ENCODE measurements at places on chromosomes 11 and 22.
A peak's percentile ranks its signal among the peaks of the same experiment; 100 is the strongest.

GRCh38 chr11:120289426-120289825 is 35.7 kb upstream of the TLCD5 start:
- DNase-seq: no peak

DNA sequence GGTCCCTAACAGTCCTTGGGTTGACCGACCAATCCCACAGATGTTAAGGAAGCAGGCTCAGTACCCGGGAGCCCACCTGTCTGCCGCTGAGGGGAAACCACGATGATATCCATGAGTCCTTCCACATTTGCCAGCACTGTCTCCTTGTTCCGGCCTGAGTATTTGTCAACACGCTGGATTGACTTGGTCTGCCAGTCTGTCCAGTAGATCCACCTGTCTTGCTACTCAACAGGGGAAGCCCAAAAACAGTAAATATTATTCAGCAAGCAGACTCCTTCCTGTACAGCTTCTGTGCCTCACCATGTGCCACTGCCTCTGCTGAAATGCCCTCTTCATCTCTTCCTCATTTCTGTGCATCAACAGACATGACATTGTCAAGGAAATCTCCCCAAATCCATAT is 22.8 kb upstream of the CKAP5 start:
- DNase-seq: no peak

DNA sequence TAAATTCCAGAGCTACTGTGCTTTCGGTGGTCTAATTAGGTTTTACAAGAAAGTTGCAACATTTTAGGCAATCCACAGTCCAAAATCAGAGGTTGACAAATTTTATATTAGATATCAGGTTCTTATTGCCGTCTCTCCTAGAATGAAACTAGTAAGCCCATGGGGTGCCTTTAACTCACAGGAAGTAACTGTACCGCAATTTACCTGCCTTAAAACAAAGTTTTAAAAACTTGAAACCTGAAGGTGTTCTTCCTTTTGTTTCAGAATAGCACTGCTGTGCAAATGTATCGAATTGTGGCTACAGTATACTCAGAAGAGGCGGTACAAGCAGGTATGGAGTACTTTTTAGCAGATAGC is 77.2 kb downstream of the PISD start:
- DNase-seq: peak; percentile 72

GRCh38 chr11:121556937-121557336 is 104.2 kb upstream of the SORL1-AS1 start:
- DNase-seq: no peak

DNA sequence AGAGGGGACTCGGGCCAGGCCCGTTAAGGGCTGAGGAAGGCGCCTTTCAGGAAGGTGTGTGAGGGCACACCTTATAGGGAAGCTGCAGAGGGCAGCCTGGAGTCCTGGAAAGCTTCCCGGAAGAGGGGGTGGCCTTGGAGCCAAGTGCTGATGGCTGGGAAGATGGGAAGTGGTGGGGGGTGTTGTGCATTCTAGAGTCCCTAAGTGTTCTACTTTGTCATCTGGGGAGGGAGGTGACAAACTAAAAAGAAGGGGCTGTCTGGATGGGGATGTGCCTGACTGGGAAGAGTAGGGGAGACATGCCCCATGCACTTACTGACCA is 6.8 kb downstream of the ZDHHC8 start:
- no peak for DNase-seq

DNA sequence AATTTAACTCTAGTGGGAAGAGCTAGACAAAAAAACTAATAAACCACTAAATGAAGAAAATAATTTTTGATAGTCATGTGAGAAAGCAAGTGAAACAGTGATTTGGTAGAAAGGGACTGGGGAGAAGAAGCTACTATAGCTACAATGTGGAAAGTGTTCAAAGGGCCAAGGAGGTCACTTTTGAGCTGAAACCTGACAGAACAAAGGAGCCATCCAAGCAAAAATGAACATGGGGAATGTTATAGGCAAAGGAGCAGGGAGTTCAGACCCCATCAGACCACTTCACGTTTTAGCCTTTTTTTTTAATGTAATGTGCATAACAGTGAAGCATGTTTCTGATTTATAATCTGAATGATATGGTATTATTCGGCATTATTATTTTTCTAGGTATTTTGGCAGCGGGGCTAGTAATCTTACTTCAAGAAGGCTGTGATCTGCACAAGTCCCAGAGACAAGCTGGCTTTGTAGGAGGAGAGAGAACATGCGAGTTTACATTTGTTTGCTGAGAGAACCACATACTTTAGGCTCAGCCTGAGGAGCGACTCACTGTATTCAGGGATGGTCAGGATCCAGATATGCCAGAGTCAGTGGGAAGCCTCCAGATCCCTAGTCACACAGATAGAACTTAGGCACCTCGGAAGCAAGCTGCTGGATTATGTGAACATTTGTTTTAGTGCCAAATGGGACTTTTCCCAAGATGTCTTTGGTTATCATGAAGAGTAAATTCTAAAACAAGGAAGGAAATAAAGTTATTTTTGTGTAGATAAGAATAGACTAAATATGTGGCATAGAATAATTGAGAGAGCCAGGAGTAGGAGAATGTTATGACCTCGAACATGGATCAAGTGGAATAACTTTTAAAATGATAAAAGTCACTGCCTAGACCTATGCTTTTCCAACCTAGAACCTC is 118.6 kb downstream of the TRIM44 start:
- DNase-seq: no peak

GRCh38 chr11:48020092-48020755 is 39.9 kb downstream of the PTPRJ start:
- DNase-seq: peak; percentile 46

DNA sequence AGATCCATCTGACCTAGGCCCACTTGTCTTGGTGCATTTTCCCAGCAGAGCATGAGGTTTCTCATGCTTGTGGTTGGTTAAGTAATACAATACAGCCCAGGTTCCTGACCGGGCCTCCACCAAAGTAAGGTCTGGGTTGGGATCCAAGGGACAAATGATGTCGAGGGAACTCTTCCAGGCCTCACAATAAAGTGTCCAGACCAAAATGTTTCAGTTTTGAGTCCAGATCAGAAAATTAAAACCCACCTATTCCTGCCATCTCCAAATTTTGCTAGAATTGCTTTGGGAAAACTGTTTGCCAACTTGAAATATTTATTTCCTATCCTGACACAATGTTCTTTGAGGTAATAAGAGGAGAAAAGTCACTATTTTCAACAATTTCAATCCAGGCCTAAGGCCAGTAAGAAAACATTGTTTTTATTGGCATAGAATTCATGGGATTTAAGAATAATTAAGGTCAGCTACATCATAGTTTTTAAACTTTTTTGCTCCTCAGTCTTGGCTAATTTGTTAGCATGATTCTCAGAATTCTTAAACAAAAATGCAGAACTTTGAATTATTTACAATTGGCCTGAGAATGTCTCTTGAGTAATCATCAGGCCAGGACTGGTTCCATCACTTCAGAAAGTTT is 51.4 kb downstream of the ME3 start:
- DNase-seq: no peak

DNA sequence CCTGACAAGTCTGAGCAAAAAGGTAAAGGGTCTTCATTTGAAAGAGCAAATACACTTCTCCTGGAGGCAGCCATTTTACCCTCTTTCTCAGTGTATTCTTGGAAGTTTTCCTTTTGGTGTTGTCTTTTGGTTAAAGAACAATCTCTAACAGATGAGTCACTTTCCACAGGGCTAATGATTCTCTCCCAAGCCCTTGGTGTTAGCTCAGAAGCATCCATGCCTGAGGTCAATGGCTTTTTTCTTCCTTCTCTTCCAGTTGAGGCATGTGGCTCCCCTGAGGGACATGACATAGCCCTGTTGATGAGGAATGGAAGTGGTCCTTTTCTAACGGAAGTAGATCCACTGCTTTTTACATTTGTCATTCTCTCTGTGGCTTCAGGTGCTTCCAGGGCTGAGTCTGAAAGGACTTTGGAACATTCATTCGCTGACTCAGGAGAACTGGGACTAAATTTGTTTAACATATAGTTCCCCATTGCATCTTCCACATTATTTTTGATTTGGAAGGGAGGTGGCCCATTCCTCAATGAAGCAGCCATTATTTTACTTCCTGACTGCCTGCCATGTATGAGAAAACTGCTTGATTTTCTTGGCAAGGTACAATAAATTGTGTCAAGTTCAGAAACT is 13.8 kb upstream of the POGLUT3 start:
- DNase-seq: no peak

DNA sequence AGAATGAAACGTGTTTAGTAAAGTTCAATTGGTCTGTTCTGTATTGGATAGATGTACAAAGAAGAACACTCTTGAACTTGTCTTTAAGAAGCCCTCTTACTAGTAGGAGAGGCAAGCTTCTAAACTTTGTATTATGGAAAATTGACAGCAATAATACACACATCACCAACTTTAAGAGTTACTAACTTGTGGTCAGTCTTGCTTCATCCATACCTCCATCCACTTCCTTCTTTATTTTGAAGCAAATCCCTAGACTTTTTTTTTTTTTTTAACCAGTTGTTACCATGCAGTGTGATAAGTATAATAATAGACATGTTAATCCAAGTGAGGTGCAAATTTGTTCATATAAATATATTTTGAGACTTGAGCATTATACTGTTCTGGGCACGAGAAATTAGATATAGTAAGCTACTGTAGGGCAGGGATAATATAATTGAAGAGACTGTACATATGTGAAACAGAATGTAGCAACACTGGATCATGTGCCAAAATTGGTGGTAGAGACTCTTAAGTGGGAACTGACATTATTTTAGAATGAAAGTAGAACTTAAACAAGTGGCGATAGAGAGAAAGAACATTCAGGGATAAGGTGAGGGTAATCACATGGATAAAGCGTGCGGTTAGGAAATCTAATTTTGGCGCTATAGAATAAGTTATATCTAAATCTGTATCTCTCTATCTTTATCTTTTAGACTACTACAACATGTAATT is 6.5 kb downstream of the FAR1 start:
- no peak for DNase-seq

- DNase-seq: no peak
Observed at GRCh38 chr11:117481036-117481435, 153.4 kb downstream of the CEP164 start.

GRCh38 chr11:125075900-125076317 is 12.8 kb downstream of the SLC37A2 start:
- no peak for DNase-seq

- DNase-seq: no peak
Observed at GRCh38 chr11:69035946-69036340, 12.8 kb upstream of the TPCN2 start.

GRCh38 chr11:921921-922678 is 3.6 kb upstream of the AP2A2 start:
- no peak for DNase-seq

DNA sequence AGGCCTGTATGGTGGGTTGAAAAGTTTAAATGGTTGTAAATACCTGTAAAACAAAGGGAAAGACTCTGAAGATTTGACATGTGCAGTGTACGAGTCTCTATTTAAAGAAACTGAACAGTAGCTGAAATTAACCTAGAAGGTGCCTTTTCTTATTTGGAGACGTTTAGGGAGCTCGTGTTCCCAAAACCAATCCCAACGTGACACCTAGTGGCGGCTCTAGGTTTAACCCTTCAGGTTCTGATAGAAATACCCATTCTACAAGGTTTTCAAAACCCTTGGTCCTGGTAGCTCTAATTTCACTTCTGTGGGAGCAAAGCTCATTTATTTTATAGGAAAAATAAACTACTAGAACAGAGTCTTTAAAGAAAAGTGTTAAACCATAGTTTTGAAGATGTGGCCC is 258.3 kb downstream of the LRRC4C start:
- DNase-seq: peak; percentile 1

DNA sequence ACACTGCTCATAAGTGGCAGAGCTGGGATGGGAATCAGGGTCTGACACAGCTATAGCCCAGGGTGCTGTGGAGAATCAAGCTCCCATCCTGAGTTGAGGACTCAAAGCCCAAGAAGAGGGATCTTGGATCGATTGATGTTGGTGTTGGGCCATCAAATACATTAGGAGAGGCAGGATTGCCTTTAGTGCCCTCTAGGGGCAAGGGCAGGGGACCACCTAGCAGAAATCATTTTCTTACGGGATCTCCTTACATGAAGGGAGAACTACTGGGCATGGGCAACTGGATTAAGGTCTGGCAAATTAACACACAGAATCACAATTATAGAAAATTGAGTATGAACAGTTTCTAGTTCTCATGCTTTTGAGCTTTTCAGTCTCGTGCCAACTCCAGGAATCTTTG is 24.9 kb upstream of the EMSY start:
- DNase-seq: peak; percentile 22

GRCh38 chr22:49979587-49980264 is 19.2 kb downstream of the PIM3 start:
- DNase-seq: no peak

Measured in CD4-positive, CD25-positive, alpha-beta regulatory T cell (primary cell).